ENCODE measurements at places on chromosomes 1 and 21. TPM values are rescaled to one million over a fixed set of nuclear protein-coding genes. Genes with fewer than 3 reads are reported as not detected.

DNA sequence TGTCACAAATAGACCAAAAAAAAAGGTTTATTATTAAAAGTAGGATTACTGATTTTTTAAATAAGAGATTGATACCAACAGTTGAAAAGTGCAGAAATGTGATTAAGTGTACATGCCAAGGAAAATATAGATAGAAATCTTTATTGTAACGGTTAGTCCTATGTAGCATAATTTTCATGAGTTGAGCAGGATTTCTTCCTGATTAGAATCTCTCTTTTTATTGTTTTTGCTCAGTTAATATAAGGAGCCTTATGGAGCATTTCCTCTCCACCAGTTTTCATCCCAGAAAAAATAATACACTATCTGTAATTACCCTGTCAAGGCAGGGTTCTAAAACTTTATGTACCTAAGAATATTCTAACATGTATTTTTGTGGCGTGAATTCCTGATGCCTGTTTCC lies 23.4 kb downstream of the CAPZA1 start:
- DNase-seq: no peak

- no peak for DNase-seq
Measured at GRCh38 chr1:192793983-192794767, 14.7 kb upstream of the RGS2 start.

- no peak for DNase-seq
Measured at GRCh38 chr1:222010306-222010705, 268.4 kb upstream of the DUSP10 start.

DNA sequence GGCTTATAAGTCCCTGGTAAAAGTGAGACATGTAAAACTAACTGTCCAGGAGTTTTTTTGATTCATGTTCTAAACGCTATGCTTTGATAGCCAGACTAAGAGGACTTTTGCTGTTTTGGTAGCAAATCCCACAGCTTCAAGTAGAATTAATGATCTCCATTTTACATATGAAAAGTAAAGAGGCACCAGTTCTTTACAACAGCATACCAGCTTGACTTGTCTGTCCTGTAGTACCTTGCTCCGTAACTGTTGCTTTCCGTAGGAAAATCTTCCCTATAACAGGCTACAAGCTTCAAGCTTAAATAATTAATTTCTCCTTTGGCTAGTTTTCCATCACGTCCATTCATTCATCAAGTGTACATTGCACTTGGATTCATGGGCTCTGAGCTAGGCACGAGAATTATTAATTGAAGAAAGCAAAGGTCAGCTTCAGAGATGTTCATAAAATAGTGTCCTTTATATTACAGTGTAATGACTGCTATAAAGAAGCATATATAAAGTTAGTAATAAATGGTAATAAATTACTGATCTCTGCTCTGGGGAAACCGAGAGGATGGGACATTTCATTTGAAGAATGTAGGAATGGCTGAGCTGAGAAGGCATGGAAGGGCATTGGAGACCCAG lies 29.2 kb downstream of the B3GALT5 start:
- no peak for DNase-seq

GRCh38 chr1:201883786-201884185 lies 4.9 kb upstream of the SHISA4 start:
- DNase-seq: no peak

DNA sequence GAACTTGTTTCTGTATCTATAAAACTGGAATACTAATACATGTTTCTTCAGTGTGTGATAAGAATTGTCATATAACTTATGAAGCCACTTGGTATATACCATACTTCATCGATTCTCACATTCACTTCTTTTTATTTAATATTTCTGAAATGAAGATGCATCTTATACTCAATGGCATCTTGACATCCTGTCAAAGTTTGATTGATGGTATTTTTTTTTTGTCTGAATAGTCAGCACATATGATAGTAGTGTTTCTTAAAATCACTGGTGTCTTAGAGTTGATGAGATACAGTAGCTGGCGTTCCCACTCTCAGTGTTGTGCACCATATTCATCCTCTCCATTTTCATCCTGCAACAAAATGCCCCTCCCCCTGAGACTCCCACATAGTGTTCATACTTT lies 34.4 kb upstream of the C1orf105 start:
- no peak for DNase-seq

DNA sequence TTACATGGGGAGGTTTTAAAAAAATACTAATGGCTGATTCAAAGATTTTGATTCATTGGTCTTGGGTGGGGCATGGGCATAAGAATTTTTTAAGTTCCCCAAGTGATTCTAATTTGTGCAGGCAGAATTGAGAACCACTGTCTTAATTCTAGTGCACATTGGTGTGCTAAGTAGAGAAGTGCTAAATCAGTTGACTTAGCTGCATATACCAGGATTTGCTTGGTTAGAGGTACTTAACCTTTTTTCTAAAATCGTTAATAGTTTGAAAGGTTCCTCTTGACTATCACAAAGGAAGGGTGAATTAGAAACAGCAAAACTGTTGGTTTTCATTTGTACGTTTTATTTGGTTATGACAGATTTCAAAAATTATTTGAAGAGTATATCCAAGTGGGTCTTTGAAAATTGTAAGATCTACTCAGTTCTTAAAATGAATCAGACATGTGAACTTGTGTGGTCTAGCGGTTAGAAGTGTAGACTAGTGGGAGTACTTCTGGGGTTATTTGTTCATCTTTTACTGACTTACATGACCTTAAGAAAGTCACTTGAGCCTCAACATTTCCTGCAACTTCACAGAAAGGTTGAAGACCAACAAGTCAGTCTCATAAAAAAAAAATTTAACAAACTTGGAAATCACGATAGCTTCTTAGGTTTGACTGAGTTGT lies 66.7 kb downstream of the RPAP2 start:
- no peak for DNase-seq

Gene CBR1
- total RNA-seq: 103 TPM

Measured in omental fat pad (tissue), 4 donors.